Gastrocnemius medialis (tissue), 4 donors: ENCODE measurements at places on chromosomes 7 and 10. TPM values are rescaled to one million over a fixed set of nuclear protein-coding genes. Genes with fewer than 3 reads are reported as not detected.

DNA sequence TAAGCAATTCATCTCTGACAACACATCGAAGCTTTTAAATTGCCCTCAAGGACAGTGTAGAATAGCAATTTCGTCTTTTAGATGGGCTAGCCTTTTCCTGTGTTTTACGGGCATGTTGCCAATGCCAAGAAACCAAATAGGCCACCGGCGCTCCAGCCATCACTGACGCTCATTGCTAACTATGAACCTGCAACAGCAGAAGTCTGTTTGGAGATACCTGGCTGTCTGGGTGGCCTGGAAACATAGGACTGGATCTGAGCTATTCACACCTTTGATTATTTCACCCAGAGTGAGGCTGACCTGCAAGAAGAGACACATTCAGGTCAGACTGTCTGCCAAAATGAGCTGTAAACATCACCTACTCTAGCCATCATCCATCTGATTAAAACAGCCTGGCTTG, 12.0 kb downstream of the KPNA7 start:
- no peaks in the 10 kb centered on the region for H3K27me3 ChIP-seq
- H3K4me3 ChIP-seq: no peak overlapping the region
- H3K27ac ChIP-seq: no peak overlapping the region
- H3K36me3 ChIP-seq: no peaks in the 10 kb centered on the region
- H3K4me1 ChIP-seq: no peaks in the 10 kb centered on the region
- DNase-seq: no peak

DNA sequence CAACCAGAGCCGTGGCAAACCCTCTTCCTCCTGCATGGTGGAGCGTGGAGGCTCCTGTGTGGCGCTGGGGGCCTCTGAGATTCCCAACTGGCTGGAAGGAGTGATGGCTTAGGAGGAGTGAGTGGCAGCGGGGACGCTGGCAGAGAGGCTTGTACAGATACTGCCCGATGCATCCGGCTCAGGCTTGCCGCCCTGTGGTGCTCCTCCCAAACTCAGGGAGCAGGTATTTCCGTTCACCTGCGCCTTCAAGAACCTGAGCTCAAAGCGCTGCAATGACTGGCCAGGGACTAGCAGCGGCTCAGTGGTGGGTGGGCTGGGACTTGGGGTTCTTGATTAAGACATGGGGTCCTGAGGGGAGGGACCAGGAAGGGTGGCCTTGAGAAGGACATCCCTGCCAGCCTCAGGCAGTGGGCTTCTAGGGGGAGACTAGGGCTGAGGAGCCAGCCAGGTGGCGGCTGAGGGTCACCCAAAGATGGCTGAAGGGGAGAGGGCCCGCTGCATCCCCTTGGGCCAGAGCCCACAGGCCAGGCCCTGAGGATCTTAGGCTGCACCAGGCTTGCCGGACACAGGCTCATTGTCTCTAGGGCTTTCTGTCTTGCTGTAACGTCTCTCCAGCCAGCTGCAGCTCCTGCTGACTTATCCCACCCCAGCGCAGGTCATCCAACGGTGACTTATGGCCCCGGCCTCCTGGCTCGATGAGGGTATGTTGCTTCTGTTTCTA, 3.2 kb downstream of the ZNF775 start:
- no peaks in the 10 kb centered on the region for H3K27me3 ChIP-seq
- H3K27ac ChIP-seq: no peak overlapping the region
- no peaks in the 10 kb centered on the region for H3K36me3 ChIP-seq
- H3K4me3 ChIP-seq: no peak overlapping the region
- DNase-seq: no peak

DNA sequence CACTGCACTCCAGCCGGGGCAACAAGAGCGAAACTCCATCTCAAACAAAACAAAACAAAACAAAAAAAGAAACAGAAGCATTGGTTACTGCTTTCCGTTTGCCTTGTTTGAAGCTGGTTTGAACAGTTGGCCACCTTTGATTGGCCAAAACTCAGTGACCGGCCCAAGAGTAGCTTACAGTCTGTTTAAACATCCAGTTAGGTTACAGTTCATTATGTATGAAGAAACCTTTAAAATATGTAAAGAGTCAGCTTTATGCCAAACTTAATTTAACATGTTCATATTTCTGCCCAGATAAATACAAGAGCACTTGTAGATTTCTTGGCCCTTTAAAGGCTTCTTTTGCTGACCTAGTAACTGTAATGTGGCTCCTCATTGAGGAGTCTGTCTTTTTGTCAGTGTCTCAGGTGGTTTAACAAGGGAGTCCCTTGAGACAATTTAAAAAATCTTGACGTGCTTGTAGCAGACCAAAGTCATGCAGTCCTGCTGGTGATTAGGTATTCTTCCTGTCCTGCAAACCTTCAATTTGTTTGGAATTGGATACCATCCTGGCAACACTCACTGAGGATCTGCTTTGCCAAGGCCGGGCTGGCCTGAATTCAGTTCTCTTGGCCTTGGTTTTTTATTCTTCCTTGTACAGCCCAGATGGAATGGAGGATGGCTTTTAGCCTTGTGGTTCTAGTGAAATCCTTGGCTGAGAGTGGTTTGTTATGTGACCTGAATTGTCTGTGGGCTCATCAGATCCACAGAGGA, 128.9 kb downstream of the PLXDC2 start:
- H3K4me3 ChIP-seq: no peak overlapping the region
- peaks cover 38% of the 10 kb centered on the region for H3K4me1 ChIP-seq
- no peaks in the 10 kb centered on the region for H3K27me3 ChIP-seq
- no peaks in the 10 kb centered on the region for H3K36me3 ChIP-seq
- H3K27ac ChIP-seq: peak overlapping the region; percentile 70

DNA sequence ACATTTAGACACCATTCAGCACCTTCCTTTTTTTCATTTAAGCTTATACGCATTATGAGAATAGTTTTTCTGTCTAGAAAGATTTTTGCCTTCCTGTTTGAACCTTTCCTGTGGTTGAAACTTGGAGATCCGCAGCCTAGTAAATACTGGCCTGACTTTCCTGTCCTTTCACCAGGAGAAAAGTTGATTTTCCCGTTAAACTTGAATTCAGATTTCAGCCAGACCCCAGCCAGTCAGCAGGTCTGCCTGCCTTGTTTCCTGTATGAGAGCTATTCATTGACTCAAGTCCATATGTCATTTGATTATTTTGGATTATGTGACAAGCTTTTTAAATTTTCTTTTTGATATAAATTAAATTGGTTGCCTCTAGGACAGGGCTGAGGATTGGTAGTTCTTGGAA, 71.5 kb downstream of the EVX1 start:
- no peak overlapping the region for H3K27ac ChIP-seq
- H3K4me3 ChIP-seq: no peak overlapping the region
- no peaks in the 10 kb centered on the region for H3K36me3 ChIP-seq
- peaks cover 3% of the 10 kb centered on the region for H3K27me3 ChIP-seq
- DNase-seq: no peak
- H3K4me1 ChIP-seq: no peaks in the 10 kb centered on the region

DNA sequence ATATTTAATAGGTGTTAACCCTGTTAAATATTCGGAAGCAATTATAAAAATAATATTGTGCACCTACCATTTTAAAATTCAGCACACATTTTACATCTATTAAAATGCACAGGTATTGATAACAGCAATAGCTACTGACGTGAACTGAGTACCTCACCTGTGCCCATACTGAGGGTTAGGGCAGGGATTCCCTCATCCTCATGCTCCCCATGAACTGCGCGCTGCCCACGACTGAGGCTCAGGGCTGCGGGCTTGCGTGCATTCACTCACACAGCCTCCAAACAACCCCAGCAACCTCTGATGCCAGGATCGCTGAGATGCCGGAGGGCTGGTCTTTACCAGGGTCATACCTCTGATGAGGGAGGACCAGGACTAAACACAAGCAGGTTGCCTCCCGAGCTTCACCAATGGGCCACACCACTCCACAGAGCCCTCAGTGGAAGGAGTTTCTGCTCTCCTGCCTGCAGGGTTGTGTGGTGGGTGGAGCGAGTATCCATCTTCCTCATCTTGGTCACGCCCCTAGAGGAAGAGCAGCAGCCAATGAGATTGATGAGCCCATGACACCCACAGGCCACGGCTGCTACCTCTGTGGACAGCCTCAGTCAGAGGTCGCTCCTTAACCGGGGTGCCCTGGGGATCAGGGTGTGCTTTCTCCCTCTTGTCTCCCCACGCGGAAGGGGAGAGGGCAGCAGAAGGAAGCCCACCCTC, 478.3 kb downstream of the TNS3 start:
- DNase-seq: no peak
- H3K4me3 ChIP-seq: no peak overlapping the region
- no peaks in the 10 kb centered on the region for H3K36me3 ChIP-seq
- H3K27ac ChIP-seq: no peak overlapping the region
- H3K4me1 ChIP-seq: no peaks in the 10 kb centered on the region
- no peaks in the 10 kb centered on the region for H3K27me3 ChIP-seq

VOPP1 gene
- 26.1 TPM for total RNA-seq

DNA sequence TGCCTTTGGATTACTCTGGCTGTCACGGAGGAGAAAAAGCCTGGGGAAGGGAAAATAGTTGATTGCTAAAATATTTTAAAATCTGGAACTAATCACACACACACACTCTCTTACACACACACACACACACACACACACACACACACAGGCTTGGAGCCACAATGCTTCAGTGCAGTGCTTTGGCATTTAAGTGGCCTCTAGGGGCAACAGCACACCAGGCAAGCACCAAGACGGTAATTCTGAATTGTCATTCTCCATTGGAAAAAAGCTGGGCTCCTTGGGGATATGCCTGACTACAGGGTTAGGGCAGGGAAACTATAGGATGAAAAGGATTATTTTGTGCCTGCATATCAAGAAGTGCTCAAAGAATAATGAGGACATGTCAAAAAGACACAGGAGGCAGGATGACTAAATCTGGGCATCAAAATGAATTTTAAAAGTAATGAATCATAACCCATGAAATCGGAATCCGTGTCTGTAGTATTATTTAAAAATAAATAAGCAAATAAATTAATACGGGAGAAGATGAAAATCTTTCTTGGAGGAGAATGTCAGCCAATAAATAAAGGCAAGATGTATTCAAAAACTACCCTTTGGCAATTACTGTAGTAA, 30.4 kb upstream of the DDC start:
- H3K27ac ChIP-seq: no peak overlapping the region
- peaks cover 25% of the 10 kb centered on the region for H3K4me1 ChIP-seq
- no peaks in the 10 kb centered on the region for H3K27me3 ChIP-seq
- peak; percentile 65 for DNase-seq
- H3K4me3 ChIP-seq: no peak overlapping the region

ELFN1 gene
- total RNA-seq: 0.12 TPM

BAMBI gene
- 0.31 TPM for total RNA-seq

DNA sequence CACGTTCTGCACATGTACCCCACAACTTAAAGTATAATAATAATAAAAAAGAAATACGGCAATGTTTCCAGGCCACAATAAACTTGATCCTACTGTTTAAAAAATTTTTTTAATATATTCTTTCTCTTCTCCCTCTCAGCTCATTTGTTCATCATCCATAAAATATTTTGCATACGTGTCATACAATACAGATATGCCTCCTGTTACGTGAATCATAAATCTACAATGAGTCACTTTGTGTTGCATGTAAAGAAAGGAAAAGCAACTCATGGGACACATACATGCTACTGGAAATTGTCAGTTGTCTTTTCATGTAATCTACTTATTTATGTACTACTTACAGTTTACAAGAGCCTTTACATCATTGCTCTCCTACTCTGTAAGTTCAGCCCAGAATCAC, 1.1 kb upstream of the TECTB start:
- no peak overlapping the region for H3K27ac ChIP-seq
- H3K36me3 ChIP-seq: no peaks in the 10 kb centered on the region
- DNase-seq: no peak
- no peak overlapping the region for H3K4me3 ChIP-seq
- no peaks in the 10 kb centered on the region for H3K27me3 ChIP-seq

AVPI1 gene
- 3.8 TPM for total RNA-seq

DNA sequence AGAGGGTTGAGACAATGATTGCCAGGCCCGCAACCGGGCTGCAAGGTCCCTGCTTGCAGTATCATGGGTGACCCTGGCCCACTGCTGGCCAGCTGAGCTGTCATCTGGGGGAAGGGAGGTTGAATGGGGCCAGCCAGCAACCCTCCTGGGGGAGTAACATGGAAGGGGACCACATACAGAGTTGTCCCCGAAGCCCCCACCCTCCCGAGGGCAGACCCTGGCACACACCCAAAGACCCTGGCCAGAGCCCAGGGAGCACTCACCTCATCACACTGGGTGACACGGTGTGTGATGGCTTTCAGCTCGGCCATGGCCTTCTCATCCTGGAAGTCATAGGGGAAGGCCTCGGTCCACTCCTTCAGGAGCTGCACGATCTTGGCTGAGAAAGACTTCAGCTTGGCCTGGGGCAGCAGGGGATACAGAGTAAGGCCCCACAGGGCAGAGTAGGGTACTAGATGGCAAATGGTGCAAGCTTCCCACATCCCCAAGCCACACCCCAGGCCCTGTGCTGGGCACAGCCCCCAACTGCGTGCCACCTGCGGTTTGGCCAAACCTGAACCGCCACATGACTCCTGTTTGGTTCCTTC, 63.4 kb downstream of the CSGALNACT2 start:
- no peaks in the 10 kb centered on the region for H3K36me3 ChIP-seq
- DNase-seq: peak; percentile 7
- H3K4me3 ChIP-seq: no peak overlapping the region

DNA sequence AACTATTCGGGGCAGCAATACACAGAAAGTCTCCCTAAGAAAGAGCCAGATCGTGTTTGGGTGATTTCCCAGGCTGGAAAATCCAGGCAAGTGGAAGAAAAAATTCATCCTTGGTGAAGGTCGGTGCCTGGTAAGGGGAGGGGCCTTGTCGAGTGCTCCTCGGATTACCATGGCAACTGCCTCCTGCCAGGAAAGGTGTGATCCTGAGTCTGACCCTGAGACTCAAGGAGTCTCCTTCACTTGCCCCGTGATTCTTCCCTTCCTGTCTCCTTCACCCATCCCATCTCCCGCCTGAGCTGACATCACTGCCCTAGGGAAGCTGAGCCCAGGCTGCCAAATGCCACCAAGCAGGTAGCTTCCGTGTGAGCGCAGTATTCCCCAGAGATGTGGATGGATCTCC, 112.2 kb downstream of the MYL10 start:
- H3K36me3 ChIP-seq: no peaks in the 10 kb centered on the region
- H3K27me3 ChIP-seq: peaks cover 12% of the 10 kb centered on the region
- H3K4me3 ChIP-seq: no peak overlapping the region
- no peak for DNase-seq

GRCh38 chr10:74934100-74934812, 107.9 kb downstream of the KAT6B start:
- H3K27me3 ChIP-seq: no peaks in the 10 kb centered on the region
- no peak for DNase-seq
- peaks cover 25% of the 10 kb centered on the region for H3K4me1 ChIP-seq
- H3K4me3 ChIP-seq: no peak overlapping the region
- no peaks in the 10 kb centered on the region for H3K36me3 ChIP-seq

SLC39A12 gene
- not detected for total RNA-seq

DNA sequence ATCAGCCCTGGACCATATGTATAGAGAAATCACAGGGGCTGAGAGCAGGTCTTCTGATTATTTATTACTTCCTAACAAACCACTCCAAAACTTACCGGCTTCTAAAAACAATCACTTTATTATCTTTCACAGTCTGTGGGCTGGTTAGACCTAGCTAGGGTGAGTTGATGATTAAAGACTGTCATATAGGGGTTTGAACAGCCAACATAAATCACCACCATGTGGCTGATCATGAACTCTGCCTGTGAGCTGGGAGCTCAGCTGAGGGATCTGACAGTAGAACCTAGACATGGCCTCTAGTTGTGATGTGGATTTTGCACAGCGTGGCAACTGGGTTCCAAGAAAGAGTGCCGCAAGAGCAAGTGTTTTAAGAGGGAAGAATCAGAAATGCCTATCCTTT, 305.4 kb downstream of the CSTF2T start:
- H3K27me3 ChIP-seq: no peaks in the 10 kb centered on the region
- peaks cover 23% of the 10 kb centered on the region for H3K4me1 ChIP-seq
- H3K27ac ChIP-seq: no peak overlapping the region
- H3K4me3 ChIP-seq: no peak overlapping the region
- DNase-seq: no peak

TET1 gene
- total RNA-seq: 1.7 TPM

GRCh38 chr10:115056186-115056585, 37.0 kb upstream of the ATRNL1 start:
- no peaks in the 10 kb centered on the region for H3K36me3 ChIP-seq
- H3K4me3 ChIP-seq: no peak overlapping the region
- no peaks in the 10 kb centered on the region for H3K4me1 ChIP-seq
- no peak for DNase-seq
